Activated CD4-positive, alpha-beta T cell treated with anti-CD3 and anti-CD28 coated beads, Interleukin-2, amount 50 U/mL, for 4 hours (primary cell): ENCODE measurements at places on chromosomes 6 and 20.
A peak's percentile ranks its signal among the peaks of the same experiment; 100 is the strongest.

GRCh38 chr6:39294899-39295298, 19.3 kb downstream of the KCNK17 start:
- no peak for DNase-seq

GRCh38 chr6:138266095-138266494, 47.8 kb upstream of the PBOV1 start:
- DNase-seq = no peak

DNA sequence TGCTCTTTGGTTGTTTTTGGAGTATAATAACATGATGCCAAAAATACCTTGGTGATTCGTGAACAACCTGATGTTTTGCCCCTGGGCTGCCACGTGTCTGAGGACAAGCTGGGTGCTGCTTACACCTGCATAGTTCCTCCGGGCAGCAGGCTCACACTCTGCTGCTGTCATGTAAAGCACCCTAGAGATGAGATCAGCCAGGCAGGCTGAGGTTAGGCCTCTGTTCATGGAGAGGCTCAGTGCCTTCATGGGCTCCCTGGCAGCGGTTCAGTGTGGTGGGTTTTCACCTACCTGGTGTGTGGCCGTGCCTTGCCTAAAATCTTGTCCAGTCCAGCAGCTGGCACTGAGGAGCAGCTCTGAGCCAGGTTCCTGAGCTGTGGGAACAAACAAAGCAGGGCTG, 60.1 kb upstream of the TAGAP start:
- DNase-seq = no peak

DNA sequence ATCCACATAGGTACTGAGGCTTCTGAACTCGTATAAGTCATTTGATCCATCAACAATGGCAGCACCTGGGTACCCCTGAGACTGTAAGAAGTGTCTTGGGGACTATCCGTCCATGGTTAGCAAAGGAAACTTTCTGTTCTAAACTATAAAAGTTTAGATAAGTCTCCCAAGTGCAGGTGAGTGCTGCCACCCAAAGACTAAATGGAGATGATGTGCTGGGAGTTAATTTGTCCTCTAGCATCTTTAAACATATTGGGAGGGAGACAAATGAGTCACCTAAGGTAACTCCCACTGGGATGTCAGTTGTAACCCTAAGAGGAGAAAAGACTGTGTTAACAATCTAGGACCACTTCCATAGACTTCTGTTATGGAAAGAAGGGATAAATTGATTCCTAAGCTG, 6.2 kb downstream of the BEND6 start:
- DNase-seq = no peak

GRCh38 chr20:56956534-56956933, 309.9 kb downstream of the BMP7 start:
- no peak for DNase-seq

GRCh38 chr20:50679753-50680104, 11.6 kb downstream of the RIPOR3 start:
- DNase-seq = no peak

GRCh38 chr6:113594726-113595125, 262.4 kb upstream of the MARCKS start:
- DNase-seq = no peak

DNA sequence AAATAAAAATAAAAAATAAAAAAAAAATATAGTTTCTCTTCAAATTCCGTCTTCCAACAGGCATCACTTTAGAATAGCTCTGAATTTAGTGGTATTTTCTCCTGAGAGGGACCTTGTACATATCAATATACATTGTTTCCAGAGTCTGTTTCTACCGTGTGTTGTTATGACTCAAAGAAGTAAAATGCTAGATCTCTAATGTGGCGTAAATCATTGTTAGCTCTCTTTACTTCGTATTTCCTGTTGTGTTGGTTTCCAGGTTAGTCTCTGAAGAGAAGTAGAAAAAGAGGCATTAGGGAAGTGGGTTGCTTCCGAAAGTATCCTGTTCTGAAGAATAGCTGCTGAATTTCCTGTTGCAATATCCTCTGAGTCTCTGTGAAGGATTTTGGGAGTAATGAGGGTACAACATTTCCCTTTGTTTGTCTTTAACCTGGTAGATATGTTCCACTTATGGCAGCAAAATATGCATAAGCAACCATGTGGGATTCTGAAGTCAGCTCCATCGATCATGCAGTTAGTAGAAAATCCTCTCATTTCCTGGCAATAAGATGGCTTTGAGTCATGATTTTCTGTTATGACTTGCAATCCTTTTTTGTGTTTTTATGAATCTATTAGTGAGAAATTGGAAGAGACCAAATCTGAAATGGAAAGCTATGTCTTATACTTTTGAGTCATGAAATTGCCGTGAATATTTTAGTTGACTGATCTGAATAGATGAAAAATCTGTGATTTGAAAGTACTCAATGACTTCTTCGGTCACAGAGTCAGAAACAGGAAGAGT, 42.0 kb upstream of the MCHR2 start:
- DNase-seq = no peak

GRCh38 chr20:221258-221830, 5.7 kb upstream of the DEFB129 start:
- no peak for DNase-seq

DNA sequence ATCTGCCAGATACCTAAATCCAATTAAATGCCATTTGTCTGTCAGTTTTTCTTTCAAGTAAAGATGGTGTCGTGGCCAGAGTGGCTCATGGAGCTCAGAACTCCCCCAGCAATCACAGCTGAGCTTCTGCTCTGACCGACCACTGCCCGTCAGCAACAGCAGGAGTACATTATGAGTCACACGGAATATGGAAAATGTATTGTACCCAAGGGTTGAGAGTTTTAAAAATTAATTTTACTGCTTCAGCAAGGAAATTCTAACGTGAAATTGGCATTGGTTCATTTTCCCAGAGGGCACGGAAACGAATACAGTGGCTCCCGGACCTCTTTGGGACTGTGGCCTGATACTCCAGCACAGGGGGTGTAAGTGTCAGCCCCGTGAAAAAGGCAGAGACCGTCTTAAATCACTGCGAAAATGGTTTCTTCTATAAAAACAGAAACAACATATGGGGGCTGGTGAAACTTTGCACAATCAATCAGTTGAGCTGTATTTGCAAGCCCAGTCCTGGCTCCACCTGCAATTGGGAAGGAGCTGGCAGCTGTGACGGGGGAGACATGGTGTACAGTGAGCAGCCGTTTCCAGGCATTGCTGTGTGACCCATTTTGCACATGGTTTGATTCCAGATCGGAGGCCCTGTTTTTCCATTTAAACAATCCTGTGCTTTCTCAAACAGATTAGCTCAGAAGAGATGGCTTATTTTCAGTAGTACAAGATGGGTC, 12.8 kb downstream of the NPEPL1 start:
- DNase-seq = no peak

GRCh38 chr6:165729307-165729936, 66.4 kb upstream of the PDE10A start:
- DNase-seq = no peak

GRCh38 chr6:25612666-25613065, 39.3 kb upstream of the SCGN start:
- DNase-seq = no peak

GRCh38 chr20:63765082-63765873, 25.7 kb downstream of the SLC2A4RG start:
- no peak for DNase-seq

DNA sequence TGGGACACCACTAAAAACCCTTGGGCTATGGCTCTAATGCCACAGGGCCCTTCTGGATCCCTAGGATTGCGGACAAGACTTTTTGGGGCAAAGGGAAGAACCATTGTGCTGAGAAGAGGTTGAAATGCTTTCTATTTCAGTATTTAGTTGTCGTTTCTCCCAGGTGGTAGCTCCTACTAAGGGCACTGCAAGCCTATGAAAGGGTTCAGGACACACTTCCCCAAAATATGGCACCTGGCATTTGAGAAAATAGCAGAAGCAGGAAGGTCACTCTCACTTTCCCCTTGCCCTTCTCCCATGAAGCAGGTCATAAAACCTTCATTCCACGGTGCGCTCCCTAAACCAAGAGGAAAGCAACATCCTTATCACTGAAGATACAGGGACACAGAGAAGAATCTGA, 125.4 kb upstream of the GPR6 start:
- no peak for DNase-seq

- DNase-seq = no peak
These were observed 183.8 kb upstream of the UST start for GRCh38 chr6:148563066-148563465.

DNA sequence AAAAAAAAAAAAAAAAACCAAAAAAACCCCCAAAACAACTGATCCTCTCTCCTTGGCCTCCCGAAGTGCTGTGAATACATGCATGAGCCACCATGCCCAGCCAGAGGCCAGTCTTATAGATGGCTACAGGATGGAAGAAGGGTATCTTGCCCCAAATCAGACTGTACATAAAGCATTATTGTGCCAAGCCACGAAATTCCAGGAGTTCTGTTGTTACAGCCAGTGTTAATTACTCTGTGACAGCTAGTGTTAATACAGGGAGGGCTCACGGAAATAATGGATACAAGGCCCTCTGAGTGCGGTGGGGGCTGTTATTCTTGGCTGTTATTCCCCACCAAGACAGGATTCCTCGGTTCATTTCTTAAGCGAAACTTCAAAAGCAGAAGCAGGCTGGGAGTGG, 1.4 kb upstream of the CLPSL2 start:
- no peak for DNase-seq

DNA sequence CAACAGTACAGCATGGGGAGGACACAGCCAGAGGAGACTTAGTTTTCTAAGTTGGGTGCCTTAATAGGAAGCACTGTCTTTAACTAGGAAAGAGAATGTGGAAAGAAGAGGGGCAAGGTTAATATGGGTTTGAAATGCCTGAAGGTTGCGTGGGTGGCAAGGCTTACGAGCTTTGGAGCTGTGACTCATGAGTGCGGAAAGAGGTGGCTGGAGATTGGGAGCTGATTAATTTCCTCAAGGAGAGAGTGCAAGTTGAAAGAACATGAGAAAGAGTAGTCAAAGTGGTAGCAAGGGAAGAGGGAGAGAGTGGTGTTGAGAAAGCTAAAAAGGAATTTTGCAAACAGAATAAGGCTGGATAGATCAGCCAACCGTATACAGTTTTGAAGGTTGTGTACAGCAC, 315.1 kb upstream of the PRND start:
- DNase-seq = no peak

GRCh38 chr6:113558431-113558830, 298.7 kb upstream of the MARCKS start:
- no peak for DNase-seq

- no peak for DNase-seq
These were observed 27.8 kb downstream of the TNFAIP3 start for GRCh38 chr6:137894779-137895385.

DNA sequence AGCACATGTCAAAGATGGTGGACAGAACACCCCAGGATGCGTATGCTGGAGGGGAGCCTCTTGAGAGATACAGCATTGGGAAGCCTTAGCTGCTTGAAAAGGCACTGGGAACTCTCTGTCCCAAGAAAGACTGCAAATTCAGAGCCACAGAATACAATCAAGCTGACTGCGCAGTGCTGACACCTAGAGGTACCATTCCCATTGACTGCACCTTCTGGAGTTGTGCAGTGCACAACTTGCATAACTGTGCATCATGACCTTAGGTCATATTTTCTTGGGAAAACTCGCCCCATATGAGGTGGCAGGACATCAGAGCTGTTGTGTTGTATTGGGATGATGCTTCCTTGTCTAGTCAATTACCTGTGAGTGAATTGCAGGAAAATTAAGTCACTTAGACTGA, 646.5 kb upstream of the NOX3 start:
- DNase-seq = no peak

DNA sequence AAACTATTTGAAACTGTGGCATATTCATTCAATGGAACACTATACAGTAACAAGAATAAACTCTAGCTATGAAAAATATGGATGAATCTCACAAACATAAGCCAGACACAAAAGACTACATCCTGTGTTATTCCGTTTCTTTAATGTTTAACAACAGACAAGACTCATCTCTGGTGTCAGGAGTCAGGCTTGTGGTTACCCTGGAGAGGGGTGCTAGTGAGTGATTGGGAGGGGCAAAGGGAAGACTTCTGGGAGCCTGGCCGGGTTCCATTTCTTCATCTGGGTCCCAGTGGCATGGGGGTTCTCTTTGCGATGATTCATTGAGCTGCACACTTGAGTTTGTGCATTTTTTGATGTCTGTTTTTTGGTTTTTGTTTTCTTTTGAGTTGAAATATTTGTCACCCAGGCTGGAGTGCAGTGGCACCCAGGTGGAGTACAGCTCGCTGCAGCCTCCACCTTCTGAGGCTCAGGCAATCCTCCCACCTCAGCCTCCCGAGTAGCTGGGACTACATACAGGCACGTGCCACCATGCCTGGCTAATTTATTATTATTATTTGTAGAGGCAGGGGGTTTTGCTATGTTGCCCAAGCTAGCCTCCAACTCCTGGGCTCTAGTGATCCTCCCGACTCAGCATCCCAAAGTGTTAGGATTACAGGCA, 21.2 kb upstream of the TTPAL start:
- DNase-seq = no peak

DNA sequence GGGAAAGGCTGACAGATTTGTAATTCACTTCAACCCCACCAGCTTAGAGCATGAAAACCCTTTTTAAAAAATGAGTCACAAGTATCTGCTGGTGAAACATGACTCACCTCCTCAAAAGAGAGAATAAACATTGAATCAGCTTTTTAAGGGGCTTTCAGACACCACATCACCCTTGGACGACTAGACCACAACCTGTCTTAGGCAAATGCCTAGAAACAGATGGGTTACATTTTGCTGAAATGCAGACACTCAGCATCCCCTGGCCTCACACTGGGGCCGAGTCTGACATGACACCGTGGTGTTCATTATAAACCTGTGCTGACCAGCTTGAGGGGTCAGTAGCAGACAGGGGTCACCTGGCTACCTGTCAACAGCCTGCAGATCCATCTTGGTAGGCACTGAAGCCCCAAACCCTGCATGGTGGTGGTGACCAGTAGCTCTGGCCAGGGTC, 175.3 kb upstream of the CST7 start:
- no peak for DNase-seq

GRCh38 chr6:36760685-36761435, 63.2 kb downstream of the RAB44 start:
- no peak for DNase-seq

DNA sequence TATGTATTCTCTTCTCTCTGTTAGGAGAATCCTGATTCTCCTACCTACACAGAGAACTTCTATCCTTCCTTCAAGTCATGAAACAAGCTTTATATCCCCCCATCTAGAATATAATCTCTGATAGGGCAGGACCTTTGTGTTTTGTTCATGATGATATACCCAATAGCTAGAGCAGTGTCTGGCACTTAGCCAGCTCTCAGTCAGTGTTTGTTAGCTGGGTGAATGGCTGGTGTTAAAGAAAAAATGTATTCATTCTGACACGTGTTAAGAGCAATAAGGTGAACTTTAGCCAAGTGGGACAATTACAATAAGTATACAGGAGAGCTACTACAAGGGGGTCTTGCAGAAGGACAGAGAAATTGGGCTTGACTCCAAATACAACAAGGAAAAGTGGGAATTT, 34.3 kb upstream of the TNFRSF21 start:
- DNase-seq = no peak

DNA sequence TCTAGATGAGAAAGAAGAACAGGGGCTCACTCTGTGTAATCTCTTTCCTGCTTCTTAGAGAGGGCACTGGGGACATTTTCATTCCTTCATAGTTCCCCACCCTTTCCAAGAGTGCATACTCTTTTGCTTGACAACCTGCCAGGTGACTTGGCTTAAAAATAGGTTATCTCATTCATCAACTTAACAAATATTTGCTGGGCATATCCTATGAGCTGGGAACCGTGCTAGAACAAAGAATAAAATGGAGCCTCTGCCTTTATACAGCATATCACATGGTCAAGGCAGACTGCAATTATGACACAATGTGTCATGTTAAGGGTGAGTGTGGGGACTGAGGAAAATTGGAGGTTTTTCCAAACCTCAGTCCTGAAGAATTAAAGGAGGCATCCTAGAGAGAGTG, 209.8 kb upstream of the FOXA2 start:
- no peak for DNase-seq

- peak; percentile 63 for DNase-seq
These were observed 80.2 kb downstream of the ERMARD start for GRCh38 chr6:169831450-169832246.
